ENCODE measurements at places on chromosomes 11 and 22.

- no peak for DNase-seq
These were observed 1.8 kb upstream of the SNX19 start for GRCh38 chr11:130918081-130918480.

DNA sequence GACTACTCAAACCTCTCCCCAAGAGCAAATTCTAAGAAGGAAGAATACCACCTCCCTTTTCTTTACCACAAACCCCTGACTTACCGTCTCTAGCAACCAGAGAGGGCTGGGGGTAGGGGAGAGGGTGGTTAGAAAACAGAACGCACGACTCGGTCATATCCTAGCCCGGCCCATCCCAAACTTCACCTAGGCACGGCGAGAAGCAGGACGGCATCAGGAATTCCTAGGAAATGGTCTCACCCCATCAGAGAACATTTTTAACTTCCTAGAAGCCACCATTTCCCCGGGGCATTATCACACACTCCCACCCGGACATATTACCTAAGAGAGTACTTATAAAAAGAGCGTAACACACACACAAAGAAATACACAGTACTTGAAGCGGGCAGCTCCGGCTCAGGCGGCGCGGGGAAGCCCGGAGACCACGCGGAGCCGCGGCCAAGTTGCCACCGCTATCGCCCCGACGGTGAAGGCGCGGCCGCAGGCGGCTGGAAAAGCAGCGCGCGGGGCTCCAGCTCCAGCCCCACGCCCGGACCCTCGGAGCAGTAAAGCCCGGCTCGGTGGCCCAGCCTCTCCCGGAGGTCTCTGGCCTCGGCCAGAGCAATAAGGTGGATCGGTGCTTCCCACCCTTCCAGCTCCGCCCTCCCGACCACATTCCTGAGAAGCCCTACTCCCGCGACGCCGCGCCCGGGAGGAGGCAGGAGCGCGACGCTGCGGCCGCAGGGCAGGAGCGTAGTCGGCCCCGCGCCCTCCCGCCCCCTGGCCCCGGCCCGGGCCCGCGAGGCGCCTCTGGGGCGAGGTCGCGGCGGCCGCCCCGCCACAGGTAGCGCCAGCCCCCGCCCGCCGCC is 878 bp downstream of the RRAS2 start:
- peak; percentile 91 for DNase-seq

DNA sequence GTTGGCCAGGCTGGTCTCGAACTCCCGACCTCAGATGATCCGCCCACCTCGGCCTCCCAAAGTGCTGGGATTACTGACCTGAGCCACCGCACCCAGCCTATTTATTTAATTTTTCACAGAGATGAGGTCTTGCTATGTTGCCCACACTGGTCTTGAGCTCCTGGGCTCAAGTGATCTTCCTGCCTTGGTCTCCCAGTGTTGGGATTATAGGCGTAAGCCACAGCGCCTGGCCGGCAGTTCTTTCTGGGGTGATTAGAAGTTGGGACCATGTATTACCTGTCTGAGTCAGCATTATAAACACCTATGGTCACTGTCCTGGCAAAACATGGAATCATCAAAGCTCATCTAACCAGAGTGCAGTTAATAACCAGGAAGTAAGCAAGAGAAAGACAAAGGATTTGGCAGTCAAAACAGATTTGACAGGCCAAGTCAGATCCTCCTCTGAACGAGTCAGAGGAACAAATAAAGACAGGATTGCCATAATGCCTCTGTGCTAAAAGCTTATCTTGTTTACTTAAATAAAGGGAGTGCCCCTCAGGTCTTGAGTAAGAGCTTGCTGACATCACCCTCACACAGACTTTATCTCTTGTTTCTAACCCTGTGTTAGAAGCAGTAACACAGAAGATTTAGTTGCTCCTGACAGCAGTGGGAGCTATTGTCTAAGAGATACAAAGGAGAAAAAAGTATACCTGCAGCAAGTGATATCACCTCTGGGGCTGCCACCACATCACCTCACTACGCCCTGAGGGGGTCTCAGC is 3.7 kb downstream of the SERPIND1 start:
- DNase-seq: no peak

- peak; percentile 84 for DNase-seq
These were observed 11.2 kb upstream of the IGLL1 start for GRCh38 chr22:23591201-23591791.

- DNase-seq: no peak
These were observed 40.9 kb upstream of the ETS1 start for GRCh38 chr11:128628325-128628673.

GRCh38 chr22:29979777-29980321 is 96.9 kb downstream of the MTMR3 start:
- DNase-seq: no peak

DNA sequence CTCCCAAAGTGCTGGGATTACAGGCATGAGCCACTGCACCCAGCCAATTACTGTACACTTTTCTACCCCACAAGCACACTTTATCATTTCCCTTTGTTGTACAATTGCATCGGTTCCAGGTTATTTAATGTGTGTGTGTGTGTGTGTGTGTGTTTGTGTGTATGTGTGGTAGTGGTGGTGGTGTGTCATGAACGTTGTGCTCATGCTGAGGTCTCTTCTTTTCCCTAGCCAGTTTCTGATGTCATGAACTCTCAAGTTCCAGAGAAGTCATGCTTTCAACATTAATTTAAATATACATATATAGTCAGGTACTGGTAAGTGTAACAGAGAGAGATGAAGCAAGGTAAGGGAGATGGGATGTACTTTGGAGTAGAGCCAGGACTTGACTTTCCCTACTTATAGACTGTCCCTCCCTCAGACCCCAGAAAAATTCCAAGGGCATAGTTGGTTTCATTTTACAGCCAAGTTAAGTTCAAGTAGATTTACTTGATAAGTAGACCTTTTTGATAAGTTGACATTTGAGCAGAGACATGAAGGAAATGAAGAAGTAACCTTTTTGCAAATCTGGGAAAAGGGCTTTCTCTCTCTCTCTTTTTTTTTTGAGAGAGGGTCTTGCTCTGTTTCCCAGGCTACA is 42.7 kb downstream of the WEE1 start:
- no peak for DNase-seq

DNA sequence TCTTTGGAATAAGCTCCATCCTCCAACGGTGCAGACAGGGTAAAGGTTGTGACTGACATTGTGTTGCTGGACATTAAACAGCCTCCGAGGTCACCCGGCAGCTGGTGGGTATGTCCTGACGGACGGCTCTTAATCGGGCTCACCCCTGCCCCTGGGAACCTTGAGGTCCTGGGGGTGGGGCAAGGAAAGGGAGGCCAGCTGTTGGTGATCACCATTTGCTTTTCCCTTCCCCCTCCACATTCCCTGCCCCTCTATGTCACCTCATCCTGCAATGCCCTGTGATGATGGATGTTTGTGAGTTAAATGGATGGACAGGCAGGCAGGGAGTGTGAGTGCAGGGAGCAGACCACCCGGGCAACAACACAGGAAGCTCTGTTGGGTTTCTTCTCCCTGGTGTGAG is 26.3 kb downstream of the APLNR start:
- DNase-seq: peak; percentile 43

- peak; percentile 50 for DNase-seq
These were observed 222.3 kb upstream of the NARS2 start for GRCh38 chr11:78796956-78797355.
